ENCODE measurements at places on chromosomes 16 and 17.

- no peak for DNase-seq
These were observed 189.4 kb upstream of the CDH8 start for GRCh38 chr16:62225675-62226074.

DNA sequence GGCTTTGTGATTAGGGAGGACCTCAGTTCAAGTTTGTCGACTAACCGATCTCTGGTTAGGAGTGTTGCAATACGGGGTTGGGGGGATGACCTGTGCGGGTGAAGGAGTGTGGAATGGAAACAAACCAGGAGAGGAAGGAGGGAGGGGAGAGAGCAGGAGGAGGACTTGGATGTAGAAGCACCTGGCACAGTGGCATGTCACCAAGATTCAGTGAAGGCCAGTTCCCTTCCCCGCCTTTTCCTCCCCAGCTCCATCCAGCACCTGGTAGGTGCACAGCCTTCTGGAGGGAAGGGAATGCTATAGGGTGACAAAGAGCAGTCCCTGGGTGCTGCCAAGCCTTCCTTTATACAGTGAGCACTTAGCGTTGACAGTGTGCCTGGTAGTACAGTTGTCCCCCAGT is 107.4 kb upstream of the CRHR1 start:
- no peak for DNase-seq

- no peak for DNase-seq
These were observed 112.4 kb upstream of the IRX3 start for GRCh38 chr16:54398986-54399385.

GRCh38 chr17:4502466-4503154 is 3.9 kb downstream of the SPNS2 start:
- DNase-seq = no peak

GRCh38 chr16:5560084-5560483 is 462.5 kb upstream of the EEF2KMT start:
- no peak for DNase-seq

- DNase-seq = no peak
These were observed 201.1 kb upstream of the MAF start for GRCh38 chr16:79801646-79802045.

DNA sequence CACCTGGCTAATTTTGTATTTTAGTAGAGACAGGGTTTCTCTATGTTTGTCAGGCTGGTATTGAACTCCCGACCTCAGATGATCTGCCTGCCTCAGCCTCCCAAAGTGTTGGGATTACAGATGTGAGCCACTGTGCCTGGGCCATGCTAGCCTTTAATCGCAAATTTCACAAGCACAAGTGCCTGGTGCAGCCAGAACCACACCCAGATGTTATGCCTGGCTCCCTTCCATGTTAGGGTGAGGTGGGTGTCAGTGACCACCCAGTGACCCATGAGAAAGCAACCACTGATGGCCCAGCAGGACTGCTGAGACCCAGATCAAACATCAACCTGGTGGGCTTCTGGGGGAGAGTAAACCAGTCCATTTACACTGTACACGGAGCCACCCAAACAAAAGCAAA is 241.9 kb downstream of the CDH11 start:
- DNase-seq = no peak

- DNase-seq = no peak
These were observed 8.7 kb downstream of the ABI3 start for GRCh38 chr17:49218941-49219913.

DNA sequence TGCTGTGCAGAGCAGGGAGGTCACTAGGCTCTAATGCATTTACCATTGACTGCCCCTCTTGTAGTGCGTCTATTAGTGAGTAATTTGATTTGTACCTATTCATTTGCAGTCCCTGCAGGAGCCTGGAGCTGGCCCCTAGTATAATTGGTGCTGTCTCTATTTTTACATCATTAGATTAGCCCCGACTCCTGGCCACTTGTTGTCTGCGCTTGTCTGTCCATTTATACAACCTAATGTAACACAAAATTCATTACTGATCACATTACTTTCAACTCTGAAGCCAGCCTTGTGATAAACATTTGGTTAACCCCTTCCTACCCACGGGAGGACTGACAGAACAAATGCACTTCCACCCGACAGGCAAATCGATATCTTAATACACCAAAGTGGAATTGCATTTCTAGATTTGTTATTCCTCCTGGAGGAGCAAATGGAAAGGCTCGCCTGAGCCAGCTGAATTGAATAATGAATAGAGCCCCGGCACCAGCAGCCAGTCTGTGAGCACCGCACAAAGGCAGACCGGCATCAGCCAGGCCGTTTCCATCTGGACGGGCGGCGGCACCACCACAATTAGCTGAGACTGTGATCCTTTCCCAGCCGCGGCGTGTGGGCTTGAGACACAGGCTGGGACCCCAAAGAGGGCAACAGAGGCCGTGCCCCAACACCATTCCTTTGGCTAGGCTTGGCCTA is 18.7 kb upstream of the TBX2 start:
- no peak for DNase-seq

DNA sequence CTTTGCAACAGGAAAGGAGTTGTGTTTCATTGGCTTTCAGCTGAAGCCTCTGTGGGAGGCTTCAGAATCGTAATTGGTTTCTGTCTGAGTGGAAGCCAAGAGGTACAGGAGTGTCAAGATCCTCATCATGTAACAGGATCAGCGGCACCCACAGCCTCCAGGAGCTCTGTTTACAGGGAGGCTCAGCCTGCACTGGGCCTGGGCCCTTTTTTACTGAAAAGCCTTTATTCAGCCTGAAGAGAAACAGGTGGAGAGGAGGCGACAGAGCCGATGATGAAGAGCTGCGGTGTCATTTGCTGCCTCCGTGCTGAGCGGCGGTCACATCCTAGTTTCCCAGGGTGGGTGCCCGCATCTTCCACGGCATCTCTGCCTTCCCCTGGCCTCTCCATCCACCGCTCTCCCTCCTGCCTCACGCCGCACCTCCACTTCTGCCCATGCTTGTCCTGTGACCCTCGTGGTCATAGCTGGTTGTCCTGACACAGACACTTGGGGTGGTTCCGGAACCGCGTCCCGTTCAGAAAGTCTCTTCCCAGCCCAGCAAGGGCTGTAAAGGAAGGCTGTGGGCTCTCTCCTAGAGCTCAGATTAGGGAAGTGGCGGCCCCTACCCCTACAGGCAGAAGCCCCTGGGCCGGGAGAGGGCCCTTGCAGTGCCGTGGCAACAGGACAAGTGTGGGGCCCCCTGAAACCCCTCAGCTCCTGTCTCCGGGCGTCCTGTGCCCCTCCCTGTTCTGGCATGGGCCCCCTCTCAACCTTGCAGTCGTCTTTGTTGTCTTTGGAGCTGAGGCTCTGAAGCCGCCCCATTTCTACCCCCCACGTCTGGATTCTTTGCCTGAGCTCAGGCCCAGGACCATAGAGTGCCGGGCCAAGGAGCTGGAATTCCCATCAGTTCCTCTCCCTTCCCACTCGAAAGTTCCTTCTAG is 53.9 kb upstream of the CHMP6 start:
- no peak for DNase-seq

GRCh38 chr16:352547-353403 is at the start of gene AXIN1:
AXIN1 (minus strand) TSS chr16:352723; CDS start chr16:347025, 5,698 bp downstream.
- peak; percentile 100 for DNase-seq

GRCh38 chr17:47707884-47708283 is 13.9 kb downstream of the TBKBP1 start:
- no peak for DNase-seq
